ENCODE measurements at places on chromosomes 5 and 9.

DNA sequence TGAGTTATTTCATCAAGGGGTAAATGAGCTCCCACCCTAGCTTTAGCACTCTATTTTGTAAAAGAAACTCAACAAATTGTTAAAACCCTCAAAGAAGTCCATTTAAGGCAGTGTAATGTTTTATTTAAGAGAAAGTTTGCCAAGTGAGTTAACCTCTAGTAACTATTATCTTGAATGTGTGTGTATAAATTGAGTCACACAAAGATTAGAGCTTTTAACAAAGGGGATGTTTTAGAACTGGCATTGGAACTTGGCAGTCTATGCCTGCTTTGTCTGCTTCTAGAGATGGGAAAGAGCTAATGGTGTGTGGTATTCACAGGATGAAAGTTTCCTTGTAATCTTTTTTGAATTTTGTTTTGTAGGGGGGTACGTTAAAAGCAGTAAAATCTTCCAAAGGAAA, 33.2 kb downstream of the KDM3B start:
- DNase-seq: no peak

GRCh38 chr9:16406526-16407225, 463.8 kb downstream of the BNC2 start:
- DNase-seq: no peak

DNA sequence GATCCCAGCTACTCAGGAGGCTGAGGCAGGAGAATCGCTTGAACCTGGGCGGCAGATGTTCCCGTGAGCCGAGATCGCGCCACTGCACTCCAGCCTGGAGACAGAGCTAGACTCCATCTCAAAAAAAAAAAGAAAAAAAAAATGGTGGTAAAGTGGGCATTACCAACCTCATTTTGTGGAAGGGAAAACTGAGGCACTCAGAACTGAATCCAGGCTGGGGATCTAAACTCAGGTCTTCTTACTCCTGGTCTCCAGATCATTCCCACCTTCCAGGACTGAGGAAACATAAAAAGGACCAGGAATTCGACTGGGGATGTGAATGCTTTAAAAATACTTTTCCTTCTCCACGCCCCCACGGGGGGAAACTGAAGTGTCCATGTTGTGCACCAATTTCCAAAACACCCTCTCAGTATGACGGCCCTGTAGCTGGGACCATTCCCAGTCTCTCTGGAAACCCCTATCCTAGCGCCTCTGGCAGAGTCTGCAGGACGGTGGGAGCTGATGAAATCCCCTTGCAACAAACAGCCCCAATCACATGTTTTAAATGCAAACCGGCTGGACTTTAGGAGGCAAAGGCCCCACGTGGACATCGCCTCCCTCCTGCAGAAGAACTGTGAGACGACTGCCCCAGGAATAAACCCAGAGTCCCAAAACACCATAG, 8.9 kb upstream of the AKNA start:
- no peak for DNase-seq

GRCh38 chr5:174119468-174119881, 74.0 kb downstream of the NSG2 start:
- DNase-seq: no peak

- no peak for DNase-seq
Observed at GRCh38 chr5:132229236-132229635, 1.6 kb upstream of the P4HA2 start.

GRCh38 chr5:71662381-71662780, 56.7 kb upstream of the CARTPT start:
- DNase-seq: no peak

DNA sequence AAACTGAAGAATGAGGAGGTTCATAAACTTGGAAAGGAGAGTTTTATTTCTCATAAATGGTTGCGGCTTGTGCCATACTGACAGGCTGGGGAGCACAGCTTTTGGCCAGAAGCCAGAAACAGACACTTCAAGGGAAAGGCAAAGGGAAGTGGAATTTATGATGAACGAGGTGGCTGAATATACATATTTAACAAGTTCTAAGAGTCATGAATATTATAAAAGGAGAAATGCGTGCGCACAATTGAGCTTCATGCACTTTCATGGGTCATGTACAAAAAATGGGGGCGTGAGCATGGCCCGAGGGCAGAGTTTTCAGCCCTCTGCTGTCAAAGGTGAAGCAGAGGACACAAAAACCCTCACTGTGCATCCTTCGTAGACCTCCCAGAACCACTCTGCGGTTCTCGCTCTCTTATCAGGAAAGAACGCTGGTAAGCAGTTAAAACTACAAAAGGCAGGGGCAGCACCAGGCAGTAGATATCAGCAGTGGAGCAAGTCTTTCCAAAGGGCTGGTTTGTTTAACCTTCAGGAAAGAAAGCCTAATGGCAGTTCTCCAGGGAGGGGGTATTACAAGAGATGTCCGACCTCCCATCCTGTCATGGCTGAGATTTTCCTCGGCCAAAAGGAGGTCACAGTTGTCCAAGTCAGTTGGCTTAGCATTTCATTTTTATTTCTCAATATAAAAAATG, 29.0 kb downstream of the AUH start:
- DNase-seq: no peak

GRCh38 chr5:80437326-80437725, 29.5 kb downstream of the ZFYVE16 start:
- DNase-seq: no peak

All from M059J (cell line).